ENCODE measurements at places on chromosomes 4 and X.

DNA sequence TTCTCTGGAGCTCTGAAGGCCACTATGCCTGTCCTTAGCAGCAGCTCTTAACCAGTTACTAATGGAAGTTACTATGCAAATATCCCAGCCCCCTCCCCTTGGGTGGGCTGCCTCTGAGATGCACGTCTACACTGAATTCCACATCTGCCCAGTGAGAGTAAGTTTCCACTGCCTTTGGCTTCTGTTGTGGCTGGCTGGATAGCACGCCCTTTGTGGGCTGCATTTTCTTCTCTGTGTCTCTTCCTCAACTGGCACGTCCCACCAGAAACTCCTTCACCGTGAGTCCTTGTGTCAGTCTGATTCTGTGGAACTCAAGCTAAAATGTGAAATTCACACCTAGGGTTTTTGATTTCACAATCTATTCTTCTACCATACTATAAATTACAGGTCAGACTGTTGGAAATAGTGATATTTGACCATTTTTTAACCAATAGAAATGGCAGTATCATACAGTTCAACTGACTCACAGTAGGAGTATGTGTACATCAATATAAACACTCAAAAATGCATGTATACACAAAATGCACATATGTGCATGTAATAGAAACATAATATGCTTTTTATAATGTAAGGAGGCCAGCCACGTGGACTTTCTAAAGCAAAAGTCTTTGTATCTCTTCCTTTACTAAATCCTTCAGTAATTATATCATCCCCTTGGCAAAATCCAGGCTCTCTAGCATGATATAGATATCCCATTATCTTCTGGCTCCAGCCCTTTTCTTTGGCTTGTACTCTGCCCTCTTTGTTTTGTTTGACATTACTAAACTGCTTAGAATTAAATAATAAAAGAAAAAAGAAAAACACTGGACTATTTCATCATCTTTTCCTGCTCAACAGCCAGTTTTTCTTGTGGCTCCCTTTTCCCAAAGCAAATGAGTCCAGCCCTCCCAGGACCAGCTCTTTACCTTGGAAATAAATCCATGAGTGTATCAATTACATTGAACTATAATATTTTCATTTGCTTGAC, 33.2 kb upstream of the LDB2 start:
- no peak for DNase-seq

- DNase-seq: peak; percentile 86
Observed at GRCh38 chrX:41449615-41450014, 2.5 kb downstream of the NYX start.

GRCh38 chr4:168711197-168712140, 214.6 kb downstream of the PALLD start:
- peak; percentile 64 for DNase-seq

- no peak for DNase-seq
Observed at GRCh38 chr4:59127743-59128142, 2017.6 kb upstream of the IGFBP7 start.

DNA sequence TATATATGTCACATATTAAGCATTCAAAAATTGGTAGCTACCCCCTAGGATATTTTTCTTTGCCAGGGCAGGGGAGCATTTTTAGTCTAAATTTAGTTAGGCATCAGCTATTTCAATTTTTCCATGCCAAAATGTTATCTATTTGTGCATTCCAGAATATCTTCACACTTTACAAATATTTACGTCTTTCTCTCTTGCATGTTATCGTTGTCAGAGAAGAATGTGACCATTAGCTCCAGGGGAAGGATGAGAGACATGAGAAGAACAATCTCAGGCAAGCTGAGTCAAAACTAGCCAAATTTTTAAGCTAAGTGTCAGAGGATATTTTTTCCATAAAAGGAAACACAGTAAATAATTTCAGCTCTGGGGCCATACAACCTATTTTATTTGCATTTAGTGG, 885.0 kb upstream of the EPHA5 start:
- no peak for DNase-seq

Measured in common myeloid progenitor, CD34-positive (primary cell).